Esophagus mucosa (tissue), 1 donor: ENCODE measurements at places on chromosomes 1 and 21. TPM values are rescaled to one million over a fixed set of nuclear protein-coding genes. Genes with fewer than 3 reads are reported as not detected.

GRCh38 chr21:35529171-35529863 lies 480.2 kb upstream of the RUNX1 start:
- no peak for ATAC-seq

The KRTAP26-1 gene
- not detected for total RNA-seq

The RIMKLA gene
- 0.08 TPM for total RNA-seq

DNA sequence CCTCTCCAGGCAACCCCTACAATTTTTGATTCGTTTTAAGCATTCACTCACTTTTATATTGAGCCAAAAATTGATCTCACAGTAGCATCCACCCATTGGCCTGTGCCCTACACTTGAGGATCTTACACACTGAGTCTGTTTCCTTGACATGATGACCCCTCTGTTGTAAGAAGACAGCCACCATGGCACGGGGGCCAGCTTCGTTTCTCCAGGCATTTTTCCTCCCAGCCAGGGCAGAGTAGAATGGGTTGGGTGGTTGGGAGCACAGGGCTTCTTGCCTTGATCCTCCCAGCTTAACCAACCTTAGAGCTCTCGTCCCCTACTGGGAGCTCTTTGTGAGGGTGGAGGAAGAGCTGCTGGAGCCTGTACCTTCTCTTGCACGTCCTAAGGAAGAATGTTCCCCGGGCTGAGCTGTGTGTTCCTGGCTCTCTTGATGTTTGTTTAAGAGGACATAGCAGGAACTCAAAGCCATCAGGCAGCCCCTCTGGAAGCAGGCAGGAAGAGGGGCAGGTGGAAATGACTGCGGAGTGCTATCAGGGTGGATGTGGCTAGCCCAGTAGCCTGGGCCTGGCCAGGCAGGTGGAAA lies 213.2 kb upstream of the TMEM51 start:
- ATAC-seq, result no peak

GRCh38 chr1:85824066-85824840 lies 116.0 kb upstream of the ZNHIT6 start:
- ATAC-seq, result no peak

The FCRLB gene
- total RNA-seq, result 0.72 TPM

- peak; percentile 38 for ATAC-seq
Observed at GRCh38 chr1:27940297-27940696, 5.5 kb downstream of the SMPDL3B start.

GRCh38 chr1:172003766-172004530 lies 162.7 kb downstream of the DNM3 start:
- ATAC-seq, result no peak

DNA sequence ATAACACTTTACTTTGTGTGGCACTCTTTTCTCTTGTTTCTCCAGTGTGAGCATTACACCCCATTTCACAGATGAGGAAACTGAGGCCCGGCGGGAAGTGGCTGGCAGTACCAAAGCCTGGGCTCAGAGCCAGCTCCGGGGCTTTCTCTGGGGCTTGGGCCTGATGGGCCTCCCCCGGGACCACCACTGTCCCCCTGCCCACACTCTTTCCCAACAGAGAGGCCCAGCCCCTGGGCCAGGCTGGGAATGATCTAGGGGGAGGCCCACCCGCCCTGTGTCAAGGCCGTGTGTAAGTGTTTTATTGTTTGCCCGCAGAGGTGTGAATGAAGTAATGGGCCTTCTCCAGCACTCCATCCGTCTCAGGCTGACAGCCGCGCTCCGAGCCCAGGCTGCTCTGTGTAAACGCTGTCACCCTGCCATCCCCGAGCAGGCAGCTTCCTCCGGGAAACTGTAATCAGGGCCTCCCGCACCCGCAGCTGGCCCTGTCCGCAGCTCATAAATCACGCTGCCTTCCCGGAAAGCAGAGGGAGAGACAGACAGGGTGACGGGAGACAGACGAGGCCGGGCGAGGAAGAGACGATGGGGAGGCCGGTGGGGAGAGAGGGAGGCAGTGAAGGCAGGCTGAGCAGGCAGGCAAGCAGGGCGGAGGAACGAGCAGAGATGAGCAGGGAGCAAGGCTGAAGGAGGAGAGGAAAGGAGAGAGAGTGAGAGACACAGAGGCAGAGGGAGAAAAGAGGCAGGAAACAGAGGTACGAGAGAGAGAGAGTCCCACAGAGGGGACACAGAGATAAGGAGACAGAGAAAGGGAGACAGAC lies 109.7 kb upstream of the ZBTB40 start:
- peak; percentile 24 for ATAC-seq

The LMX1A gene
- 0.04 TPM for total RNA-seq

DNA sequence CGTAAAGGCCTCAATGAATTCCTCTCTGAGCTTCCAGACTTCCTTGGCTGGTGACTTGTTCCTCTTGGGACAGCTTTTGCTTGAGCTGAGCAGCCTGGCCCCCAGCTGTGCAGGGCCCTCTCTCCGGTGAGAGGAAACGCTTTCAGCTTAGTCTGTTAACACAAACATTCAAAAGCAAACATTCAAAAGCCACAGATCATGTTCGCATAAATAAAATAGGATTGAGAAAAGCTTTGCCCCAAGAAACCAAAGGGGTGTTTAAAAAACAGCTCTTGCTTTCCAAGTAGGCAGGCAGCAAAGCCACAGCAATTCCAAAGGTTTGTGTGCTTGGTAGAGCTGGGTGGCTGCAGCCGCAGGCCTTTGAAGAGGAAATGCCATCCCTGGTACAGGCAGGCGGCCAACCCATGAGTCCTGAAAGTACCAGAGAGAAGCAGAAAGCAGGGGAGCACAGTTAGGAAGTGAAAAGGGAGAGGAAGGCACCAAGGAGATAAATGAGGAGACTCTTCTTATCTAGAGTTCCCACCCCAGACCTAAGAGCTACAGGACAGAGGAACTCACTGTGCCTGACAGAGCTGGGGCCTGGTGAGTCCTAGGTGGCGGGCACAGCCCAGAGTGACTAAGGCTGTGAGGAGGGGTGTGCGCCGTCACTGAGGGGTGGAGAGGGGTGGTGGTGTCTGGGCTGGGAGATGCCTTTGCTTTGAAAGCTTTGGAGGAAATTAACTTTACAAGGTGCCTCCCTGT lies 48.4 kb downstream of the CCN1 start:
- ATAC-seq, result no peak

The CCDC27 gene
- total RNA-seq, result not detected

DNA sequence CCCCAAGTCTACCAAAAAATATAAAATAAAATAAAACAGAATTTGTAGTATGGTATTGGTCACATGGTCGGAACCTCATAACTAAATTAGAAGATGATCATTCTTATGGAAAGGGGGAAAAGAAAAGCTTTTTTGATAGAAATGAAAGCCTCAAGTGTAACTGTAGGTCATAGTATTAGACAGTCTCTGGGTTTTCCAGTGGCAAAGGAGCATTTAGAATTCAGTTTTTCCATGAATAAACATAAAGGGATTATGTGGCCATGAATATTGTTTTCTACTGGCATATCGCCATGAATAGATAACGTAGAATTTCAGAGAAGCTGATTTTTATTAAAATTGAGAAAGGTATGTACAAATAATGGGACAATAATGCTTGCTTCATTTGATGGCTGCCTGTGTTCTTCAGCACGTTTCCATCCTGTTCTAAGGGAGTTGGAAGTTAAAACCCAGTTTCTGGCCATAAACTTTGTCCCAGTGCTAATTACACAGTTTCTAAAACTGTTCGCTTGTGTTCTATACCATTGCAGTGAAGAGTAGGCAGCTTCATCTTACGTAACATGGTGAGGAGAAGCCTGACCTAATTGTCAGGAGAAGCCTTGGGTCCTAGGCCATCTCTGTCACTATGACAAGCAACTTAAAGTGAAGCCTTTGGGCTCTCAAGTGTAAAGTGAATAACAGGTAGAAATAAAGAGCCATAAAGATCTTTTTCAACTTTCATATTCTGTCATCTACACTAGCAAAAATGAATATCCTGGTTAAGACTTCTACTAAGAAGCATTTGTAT lies 70.5 kb upstream of the PGD start:
- no peak for ATAC-seq

DNA sequence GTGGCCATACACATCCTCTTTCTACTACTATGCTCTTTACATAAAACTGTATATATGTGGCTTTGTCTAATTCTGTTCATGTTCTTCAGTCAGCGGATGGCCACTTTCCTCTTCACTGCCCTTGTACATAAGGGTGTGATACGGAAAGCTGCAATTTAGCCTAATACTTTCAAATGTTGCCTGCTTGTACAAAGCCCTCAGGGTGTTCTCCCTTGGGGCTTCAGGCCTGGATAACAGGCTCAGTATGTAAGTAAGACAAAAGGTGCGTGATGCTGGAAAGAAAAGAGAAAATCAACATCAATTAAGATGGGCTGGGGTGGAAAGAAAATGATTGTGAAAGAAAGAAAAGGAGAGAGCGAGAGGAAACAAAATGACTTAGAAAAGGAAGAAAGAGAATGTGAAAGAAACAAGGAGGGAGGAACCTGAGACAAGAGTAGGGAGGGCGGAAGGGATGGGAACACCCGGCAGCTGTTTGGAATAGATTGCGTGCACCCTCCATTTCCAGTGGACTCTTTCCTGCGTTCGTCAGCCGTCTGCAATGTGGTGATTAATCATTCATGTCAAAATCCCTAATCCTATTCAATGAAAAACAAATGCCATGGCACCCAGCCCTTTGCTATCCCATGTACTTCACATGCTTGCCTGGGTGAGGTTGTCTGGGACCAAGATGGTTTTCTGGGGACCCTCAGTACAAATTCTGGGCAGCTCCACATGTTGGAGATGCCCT lies 553.6 kb downstream of the NUF2 start:
- ATAC-seq, result peak; percentile 72

- ATAC-seq, result no peak
Observed at GRCh38 chr1:220007438-220007837, 38.9 kb downstream of the EPRS1 start.

The OR2T35 gene
- total RNA-seq, result not detected

- ATAC-seq, result no peak
Observed at GRCh38 chr21:32070676-32071330, 198.0 kb downstream of the HUNK start.

DNA sequence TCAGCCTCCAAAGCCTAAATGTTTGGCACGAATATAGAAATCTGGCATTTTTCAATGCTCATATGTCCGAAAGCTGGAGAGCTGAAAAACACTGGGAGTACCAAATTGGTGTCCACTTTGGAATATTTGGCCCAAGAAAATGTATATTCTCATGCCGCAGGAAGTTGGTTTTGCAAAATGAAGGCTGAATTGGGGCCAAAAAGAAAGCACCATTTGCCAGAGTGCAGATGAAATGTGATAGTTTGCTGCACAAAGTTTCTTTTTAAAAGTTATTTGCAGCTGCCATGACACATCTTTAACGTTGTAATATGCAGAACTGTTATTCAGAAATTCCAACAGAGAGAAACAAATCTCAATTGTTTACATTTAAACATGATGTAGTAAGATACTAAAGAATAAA lies 124.2 kb upstream of the LYPLAL1 start:
- ATAC-seq, result no peak

DNA sequence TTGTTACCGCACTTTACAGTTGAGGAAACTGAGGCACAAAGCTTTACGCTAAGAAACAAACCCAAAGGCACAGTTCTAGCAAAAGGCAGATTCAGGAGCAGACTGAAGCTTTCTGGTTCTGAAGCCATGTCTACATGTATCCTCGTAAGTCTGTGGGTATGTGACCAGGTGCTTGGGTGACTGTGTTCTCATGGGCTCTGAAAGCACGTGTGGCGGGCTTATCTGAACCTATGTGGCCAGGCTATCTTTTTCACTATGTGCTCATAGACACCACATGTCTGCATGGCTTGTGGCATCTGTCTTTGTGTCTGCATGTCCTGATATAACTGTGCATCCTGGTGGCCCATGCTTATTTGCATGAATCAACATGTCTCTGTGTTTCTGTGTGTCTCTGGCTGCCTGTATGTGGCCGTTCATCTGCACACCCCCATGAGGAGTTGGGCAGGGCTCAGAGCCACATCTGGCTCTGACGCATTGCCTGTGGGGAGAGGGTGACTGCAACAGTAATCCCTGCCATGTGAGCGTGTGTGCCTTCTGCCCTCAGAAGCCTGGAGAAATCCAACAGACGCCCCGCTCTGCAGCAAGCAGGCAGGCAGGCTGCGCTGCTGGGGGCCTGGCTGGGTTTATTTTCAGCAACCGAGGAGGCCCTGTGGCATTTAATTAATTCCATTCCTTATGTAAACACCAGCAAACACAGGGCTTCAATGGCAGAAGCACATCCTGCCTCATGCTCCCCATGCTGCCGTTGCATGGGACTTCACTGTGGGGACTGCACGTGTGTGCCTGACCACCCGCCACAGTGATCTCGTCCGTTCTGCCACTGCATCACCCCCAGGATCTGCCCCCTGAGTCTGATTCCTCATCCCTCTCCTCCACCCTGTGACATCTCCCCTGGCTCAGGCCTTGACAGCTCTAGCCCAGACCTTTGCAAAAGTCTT lies 115.4 kb downstream of the TRABD2B start:
- no peak for ATAC-seq

The PDPN gene
- total RNA-seq, result 19.9 TPM

The PITHD1 gene
- 63.8 TPM for total RNA-seq

The POMGNT1 gene
- total RNA-seq, result 28.3 TPM

DNA sequence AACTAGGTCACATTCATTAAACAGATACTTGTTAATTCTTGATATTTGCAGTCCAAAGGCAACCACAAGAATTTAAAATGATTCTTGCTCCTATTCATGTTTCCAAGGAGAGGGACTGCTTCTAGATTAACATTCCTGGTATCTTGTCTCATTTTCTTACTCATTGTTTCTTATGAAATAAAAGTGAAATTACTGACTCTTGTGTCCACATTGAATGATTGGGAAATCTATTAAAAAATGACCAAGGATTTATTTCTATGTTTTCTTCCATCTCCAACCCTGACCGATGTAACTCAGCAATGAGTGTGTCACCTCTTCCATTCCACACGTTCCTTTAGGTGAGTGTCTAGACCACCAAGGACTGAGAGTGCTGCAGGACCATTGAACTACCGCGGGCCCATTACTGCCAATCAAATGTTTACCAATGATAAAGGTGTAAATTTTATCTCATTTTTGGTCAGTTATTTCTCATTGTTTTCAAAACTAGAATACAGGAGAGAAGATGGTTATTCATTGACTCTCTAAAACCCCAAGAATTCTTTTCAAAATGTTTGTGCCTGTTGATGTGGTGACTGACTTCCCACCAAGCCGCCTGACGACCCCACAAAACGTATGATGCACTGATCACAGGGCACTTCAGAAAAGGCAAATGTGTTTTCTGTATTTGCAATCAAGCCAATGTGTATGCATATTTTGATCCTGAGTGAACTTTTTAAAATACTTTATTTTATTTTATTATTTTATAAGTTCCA lies 414.6 kb upstream of the PTBP2 start:
- ATAC-seq, result no peak

DNA sequence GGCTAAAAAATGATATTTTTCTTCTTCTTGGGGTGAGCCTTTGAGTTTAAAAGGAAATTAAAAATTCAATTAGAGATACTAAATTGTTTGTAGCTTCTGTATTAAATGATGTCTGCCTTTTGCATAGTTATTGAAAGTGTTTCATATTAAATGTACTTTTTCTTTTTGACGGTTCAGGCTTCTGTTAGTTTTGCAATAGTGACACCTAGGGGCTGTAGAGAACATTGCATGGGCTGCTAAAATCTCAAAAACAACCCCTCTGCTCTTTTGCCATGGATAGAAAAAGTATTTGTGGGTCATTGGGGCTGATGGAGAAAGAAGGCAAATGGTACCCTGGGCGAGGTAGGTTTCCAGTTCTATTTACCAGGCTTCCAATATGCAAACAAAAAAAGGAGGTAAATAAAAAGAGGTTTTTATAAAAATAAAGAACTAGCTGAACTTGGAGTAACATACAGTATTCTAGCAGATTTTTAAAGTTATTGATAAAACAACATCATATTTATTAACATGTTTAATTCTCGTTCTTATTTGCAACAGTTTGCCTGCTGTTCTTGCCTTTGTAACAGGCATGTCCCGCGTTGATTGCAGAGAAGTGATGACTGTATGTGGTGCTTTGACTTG lies 115.4 kb upstream of the HOOK1 start:
- peak; percentile 71 for ATAC-seq
